ENCODE measurements at places on chromosomes 12 and 14.
A peak's percentile ranks its signal among the peaks of the same experiment; 100 is the strongest.

DNA sequence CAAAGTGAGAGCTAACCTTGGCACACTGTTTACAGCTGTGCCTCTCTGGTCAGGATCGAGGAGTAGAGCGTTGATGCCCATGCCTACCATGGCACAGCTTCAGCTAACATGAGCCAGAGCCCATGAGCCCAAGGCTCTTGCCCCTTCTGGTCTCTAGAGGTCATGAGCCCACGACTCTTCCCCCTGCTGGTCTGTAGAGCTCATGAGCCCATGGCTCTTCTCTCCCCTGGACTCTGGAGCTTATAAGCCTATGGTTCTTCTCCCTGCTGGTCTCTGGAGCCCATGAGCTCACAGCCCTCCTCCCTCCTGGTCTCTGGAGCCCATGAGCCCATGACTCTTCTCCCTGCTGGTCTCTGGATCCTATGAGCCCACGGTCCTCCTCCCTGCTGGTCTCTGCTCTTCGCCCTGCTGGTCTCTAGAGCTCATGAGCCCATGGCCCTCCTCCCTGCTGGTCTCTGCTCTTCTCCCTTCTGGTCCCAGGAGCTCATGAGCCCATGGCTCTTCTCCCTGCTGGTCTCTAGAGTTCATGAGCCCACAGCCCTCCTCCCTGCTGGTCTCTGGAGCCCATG, 16.6 kb upstream of the CLMN start:
- no peak for DNase-seq

DNA sequence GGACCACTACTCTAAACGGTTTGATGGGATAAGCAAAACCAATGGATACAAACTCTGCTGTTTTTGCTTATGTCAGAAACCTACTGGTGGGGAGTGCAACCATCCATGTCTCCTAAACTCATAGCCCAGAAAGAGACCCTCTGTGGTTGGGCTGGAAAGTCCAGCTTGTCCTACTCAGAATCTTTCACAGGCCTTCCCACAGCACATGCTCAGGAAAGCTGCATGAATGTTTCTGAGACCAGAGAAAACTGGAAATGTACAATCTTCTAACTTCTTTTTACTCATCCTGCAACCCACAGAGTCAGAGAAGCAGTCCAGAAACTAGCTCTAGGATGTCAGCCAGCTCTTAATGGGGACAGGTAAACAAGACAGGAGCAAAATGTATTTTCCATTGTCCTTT, 73.3 kb downstream of the ANO2 start:
- no peak for DNase-seq

DNA sequence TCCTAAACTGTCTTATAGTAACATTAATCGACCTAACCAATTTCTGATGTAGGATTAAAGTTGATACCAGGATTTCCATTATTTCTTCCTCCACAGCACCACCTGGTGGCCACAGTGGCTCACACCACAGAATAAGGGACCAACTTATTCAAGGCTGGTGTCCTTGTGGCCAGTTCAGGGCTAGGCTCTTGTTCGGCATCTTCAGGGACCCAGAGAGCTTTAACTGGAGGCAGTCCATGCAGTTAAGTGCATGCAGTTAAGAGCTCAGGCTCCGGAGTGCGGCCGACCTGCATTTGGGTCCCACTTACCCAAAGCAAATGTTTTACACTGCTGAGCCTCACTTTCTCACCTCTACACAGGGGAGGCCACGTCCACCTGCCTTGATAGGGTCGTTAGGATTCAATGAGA, 42.0 kb upstream of the GPR68 start:
- peak; percentile 73 for DNase-seq

DNA sequence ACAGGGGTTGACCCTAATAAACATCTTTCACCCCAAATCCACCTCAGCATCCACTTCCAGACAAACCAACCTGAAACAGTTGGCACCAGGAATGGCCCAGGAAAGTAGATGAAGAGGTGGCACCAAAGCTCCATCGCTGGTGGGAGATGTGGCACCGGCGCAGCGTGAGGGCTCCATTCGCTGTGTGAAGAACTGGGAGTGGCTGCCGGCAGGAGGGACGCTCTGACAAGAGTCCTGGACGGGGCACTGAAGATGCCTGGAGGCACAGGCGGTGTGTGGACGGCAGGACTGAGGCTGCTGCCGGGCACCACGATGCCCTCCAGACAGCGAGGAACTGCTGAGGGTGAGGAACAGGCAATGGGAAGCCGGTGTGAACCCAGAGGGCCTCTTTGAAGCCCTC, 29.3 kb downstream of the DIO3 start:
- DNase-seq: no peak

GRCh38 chr14:101315802-101316296, 245.4 kb upstream of the DIO3 start:
- no peak for DNase-seq

GRCh38 chr12:58000499-58000898, 59.1 kb downstream of the ATP23 start:
- DNase-seq: no peak

DNA sequence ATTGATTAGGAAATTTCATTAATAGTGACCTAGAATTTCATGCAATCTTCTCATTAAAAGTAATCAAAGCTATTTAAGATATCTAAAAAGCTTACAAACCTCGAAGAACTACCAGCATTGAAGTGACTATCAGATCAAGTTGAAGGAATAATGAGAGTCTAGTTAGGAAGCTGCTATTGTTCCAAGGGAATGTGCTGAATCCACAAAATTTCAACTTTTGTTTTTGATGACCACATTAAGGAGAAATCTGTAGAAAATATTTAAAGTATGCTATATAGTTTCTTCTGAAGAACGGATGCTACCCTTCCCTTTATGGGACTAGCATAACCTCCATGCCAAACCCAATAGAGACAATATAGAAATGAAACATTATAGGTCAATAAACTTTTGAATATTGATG, 2.5 kb upstream of the CTSG start:
- DNase-seq: no peak

DNA sequence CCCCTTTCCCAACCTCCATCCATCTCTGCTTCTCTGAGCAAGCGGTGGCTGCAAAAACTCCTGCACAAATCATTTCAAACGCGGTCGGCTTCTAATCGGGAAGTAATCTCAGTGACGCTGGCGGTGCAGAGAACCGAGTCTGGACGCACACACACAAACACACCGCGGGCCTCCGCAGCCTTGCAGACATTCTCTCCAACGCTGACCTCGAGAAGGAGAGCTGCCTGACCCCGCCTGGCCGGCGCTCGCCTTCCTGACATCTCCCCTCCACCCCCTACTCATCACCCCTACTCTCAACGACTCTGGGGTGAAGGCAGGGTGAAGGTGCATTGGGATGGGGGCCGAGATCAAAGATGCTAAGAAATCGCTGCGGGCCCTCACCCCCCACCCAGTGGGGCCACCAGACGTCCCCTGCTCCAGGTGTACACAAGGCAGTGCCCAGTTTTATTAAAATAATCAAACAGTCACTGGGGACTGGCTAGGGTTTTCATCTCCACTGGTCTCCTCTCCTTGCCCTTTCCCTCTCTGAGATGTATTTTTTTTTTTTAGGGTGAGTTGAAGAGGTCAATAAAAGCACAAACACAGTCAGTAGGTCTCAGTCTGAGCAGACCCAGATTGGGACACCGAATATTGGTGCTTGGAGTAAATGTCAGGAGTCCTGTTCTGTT, 506 bp upstream of the TBX5 start:
- DNase-seq: no peak

- DNase-seq: no peak
These were observed 34.0 kb downstream of the BMAL2 start for GRCh38 chr12:27366621-27367020.

DNA sequence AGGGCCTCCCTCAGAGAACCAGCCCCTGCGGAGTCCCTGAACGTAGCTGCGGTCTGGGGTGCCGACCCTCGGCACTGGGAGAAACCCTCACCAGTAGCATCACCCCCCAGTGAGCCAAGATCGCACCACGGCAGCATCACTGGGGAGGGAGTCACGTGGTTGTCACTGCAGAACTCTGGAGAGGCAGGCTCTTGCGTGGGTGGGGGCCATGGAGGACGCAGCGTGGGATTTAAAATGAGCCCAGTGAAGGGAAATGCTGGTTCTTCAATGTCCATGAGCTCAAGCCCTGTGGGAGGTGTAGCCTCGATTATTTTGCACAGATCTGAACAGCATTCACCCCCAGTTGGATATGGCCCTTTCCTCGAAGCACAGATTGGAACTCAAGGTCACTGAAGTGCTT, 3.9 kb upstream of the GALNT9 start:
- no peak for DNase-seq

GRCh38 chr14:59482541-59483331, 1.5 kb downstream of the L3HYPDH start:
- no peak for DNase-seq

- DNase-seq: no peak
These were observed 41.3 kb upstream of the CEP83 start for GRCh38 chr12:94500831-94501567.

GRCh38 chr12:116429826-116430360, 129.3 kb upstream of the MAP1LC3B2 start:
- no peak for DNase-seq

DNA sequence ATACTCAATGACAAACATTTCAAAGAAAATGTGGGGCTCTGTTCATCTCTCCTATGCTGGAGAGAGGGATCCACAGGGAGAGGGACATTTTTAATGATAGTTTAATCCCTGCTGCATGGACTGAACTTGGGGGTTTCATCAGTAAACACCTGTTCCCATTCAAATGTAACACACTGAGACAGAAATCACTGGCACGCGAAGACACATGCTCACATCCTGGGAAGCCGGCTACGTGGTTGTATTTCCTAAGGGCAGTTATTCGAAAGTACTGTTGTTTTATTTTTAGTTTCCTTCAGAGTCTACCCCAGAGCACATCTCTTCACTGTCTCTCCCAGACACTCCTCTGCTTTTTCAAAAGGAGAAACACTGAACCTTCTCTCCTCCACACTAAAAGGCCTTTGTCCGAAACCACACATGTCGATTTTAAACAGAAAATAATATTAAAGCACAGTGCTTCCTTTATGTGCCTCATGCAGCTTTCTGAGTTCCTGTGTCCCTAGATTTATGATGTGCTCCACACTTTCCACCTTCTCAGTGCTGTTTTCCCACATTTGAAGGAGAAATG, 52.8 kb downstream of the PTHLH start:
- DNase-seq: no peak

DNA sequence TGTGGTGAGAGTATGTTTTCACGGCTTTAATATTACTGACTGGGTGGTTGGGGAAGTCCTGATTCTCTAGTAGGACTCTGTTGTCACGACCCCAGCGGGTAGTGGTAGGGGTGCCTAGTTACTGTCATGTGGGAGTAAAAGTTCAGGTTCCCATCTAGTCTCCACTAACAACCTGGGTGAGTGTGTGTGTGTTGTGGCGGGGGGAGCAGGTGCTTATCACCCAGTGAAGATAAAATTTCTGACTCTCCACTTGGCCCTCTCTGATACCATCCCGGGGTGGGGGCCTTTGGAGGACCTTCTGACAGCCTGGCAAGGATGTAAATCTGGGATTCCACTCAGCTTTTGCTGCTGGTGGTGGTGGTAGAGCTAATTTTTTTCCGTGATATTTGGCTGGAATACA, 35.4 kb upstream of the GUCY2C start:
- no peak for DNase-seq

DNA sequence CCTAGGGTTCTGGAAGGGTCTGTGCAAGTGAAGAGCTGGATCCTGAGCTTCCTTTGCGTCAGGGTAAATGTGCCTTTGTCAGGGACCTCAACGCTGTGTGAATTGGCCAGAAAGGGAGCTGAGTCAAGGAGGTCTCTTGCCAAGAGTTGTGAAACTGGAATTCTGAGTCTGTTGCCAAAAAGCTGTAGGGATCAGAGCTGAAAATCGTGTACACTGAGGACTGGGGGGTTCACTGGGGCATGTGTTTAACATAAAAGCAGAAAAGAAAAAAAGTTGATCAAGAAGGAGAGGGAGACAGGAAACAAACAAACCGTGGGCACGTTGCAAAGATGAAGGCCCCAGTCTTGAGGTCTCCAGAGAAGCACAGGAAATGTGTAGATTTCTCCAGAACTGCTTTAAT, 1081.5 kb downstream of the VRK1 start:
- no peak for DNase-seq

GRCh38 chr12:12744546-12745305, 27.6 kb downstream of the CDKN1B start:
- DNase-seq: no peak

DNA sequence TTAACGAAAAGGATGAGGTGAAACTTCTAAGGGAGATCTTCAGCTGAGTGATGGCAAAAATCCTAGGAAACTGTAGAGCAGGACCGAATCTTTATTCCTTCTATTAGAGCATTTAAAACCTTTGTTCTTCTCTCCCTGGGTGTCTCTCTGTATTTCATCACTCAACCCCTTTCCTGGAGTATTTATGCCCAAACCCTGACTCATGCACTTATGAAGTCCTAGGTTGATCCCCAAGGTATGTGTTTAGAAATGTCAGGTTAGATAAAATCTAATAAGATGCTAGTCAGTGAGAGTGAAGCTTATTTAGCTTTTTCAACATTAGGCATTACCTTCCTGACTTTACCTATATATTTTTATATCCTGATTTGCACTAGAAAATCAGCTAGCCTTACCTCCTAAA, 239.8 kb upstream of the NPAS3 start:
- no peak for DNase-seq

- no peak for DNase-seq
These were observed 318.4 kb downstream of the RAD51B start for GRCh38 chr14:68137704-68138619.

GRCh38 chr12:6468283-6468575, 2.2 kb downstream of the VAMP1 start:
- no peak for DNase-seq

DNA sequence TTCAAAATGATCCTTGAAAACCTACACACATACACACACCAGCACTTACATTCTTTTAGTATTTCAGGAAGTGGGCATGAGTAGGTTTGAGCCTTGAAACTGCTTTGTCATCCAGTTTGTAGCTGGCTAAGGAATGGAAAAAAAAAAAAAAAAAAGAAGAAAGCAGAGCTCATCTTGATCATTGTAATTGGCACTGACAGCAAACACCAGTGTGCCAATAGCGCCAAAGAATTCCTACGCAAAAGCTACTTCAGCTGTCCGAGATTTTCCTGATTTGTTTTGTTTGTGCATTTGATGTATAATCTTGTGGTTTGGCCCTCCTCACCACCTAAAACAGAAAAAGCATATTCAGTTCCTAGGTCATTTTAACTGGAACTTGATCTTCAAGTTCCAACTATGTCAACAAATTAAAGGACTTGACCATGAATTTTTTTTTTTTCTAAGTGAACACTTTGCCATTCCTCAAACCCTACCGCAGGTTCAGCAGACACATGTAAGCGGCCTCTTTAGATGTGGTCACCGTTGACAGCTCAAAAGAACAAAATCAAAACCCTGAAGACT, 57.3 kb downstream of the FLRT2 start:
- no peak for DNase-seq

- no peak for DNase-seq
These were observed 305.4 kb downstream of the PCNX1 start for GRCh38 chr14:71212683-71213107.

Data from D721Med (cell line).